Cardiac muscle cell (in vitro differentiated cells and primary cell): ENCODE measurements at places on chromosomes 4 and X. TPM values are rescaled to one million over a fixed set of nuclear protein-coding genes. Genes with fewer than 3 reads are reported as not detected.

- H3K27me3 ChIP-seq: no peaks in the 10 kb centered on the region
- no peaks in the 10 kb centered on the region for H3K36me3 ChIP-seq
- no peak overlapping the region for H3K4me3 ChIP-seq
- H3K4me1 ChIP-seq: no peaks in the 10 kb centered on the region
- H3K27ac ChIP-seq: no peak overlapping the region
Observed at GRCh38 chr4:56123051-56123450, 174.3 kb downstream of the CEP135 start.

GRCh38 chrX:16771483-16772398 lies 14.5 kb upstream of the TXLNG start:
- peaks cover 4% of the 10 kb centered on the region for H3K4me1 ChIP-seq
- H3K36me3 ChIP-seq: no peaks in the 10 kb centered on the region
- H3K27ac ChIP-seq: peak overlapping the region; percentile 89
- no peaks in the 10 kb centered on the region for H3K27me3 ChIP-seq

GRCh38 chrX:115332832-115333231 lies 43.3 kb downstream of the LUZP4 start:
- H3K4me1 ChIP-seq: no peaks in the 10 kb centered on the region
- H3K27me3 ChIP-seq: no peaks in the 10 kb centered on the region
- DNase-seq: no peak

DNA sequence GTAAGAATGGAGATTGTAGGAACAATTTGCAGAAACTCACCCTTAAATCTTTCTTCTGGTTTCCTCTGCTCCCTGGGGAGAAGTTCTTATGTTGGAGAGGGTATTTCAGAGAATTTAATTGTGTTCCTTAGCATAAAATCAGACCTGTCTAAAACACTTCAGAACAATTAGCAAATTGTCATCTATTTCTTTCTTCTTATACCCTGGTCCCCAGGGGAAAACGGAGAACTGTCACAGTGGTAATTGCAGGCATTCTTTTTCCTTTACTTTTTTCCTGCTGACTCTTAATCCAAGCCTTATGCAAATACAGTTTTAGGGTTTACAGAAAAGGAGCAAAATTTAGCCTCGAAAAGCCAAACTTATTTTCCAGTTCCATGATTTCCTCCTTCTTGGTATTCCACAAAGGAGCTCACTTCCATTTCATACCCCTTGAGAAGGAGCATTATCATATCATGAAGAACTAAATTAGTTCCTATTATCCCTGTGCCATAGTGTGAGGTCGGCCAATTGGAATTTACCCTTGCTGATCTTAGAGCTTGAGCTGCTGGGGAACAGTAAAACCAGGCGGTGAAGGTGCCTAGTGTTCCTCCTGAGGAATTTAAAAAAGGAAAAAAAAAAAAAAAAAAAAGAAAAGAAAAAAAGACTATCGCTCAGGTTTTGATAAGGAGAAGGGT lies 173.8 kb downstream of the IL15 start:
- no peaks in the 10 kb centered on the region for H3K4me1 ChIP-seq
- no peaks in the 10 kb centered on the region for H3K36me3 ChIP-seq
- H3K27me3 ChIP-seq: no peaks in the 10 kb centered on the region
- DNase-seq: no peak
- no peak overlapping the region for H3K4me3 ChIP-seq

- no peaks in the 10 kb centered on the region for H3K27me3 ChIP-seq
- H3K27ac ChIP-seq: peak overlapping the region; percentile 51
- H3K4me1 ChIP-seq: peaks cover 3% of the 10 kb centered on the region
- no peaks in the 10 kb centered on the region for H3K36me3 ChIP-seq
Observed at GRCh38 chr4:118941799-118942198, 53.1 kb downstream of the SYNPO2 start.

DNA sequence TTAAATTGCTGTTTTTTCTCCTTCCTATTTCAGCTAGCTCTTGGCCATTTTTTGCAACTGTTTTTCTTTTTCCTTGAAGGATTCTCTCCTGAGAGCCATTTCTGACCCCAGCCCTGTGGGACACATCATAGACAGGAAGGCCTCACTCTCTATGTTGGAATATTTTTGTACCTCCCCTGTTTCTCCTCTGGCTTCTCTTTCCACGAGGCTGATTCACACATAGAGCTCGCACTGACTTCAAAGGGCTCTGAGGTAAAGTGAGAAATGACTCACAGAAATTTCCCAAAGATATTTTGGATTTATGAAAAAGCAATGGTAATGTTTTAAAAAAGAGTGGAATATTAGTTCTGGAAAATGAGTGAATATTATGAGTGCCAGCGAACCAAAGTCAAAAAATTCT lies 181.7 kb upstream of the IGFBP7 start:
- no peaks in the 10 kb centered on the region for H3K36me3 ChIP-seq
- no peak overlapping the region for H3K27ac ChIP-seq
- H3K27me3 ChIP-seq: no peaks in the 10 kb centered on the region
- no peak overlapping the region for H3K4me3 ChIP-seq
- H3K4me1 ChIP-seq: no peaks in the 10 kb centered on the region
- no peak for DNase-seq

- no peak overlapping the region for H3K27ac ChIP-seq
- H3K4me1 ChIP-seq: peaks cover 14% of the 10 kb centered on the region
- no peaks in the 10 kb centered on the region for H3K36me3 ChIP-seq
- no peak overlapping the region for H3K4me3 ChIP-seq
Observed at GRCh38 chr4:98662626-98663225, 4.3 kb upstream of the TSPAN5 start.

GRCh38 chr4:1048773-1049590 lies 37.6 kb downstream of the FGFRL1 start:
- no peak for DNase-seq
- H3K27me3 ChIP-seq: peaks cover 63% of the 10 kb centered on the region
- H3K4me3 ChIP-seq: no peak overlapping the region
- no peaks in the 10 kb centered on the region for H3K4me1 ChIP-seq

GRCh38 chr4:146382194-146382593 lies 139.5 kb downstream of the SLC10A7 start:
- no peak for DNase-seq
- no peaks in the 10 kb centered on the region for H3K36me3 ChIP-seq

DNA sequence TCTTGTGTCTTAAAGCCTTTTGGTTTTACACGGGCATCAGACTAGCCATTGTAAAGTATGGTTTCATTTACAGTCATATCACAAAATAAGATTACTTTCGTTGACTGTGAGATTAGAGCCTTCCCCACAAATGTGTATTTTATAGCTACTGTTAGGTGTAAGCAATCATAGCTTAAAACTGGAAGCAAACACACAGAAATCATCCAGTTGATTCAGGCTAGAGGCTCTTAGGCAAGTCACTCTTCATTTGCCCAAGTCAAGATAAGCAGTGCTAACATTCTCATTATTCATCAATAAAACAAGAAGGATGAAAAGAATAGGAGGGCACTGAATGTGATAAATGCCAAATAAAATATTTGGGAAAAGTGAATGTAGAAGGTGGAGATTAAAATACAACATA lies 448.7 kb upstream of the FAM241A start:
- DNase-seq: no peak
- no peak overlapping the region for H3K4me3 ChIP-seq
- H3K27ac ChIP-seq: no peak overlapping the region
- H3K36me3 ChIP-seq: no peaks in the 10 kb centered on the region
- peaks cover 3% of the 10 kb centered on the region for H3K4me1 ChIP-seq
- no peaks in the 10 kb centered on the region for H3K27me3 ChIP-seq

GRCh38 chrX:130778773-130779172 lies 124.2 kb downstream of the ENOX2 start:
- H3K27me3 ChIP-seq: no peaks in the 10 kb centered on the region
- no peak for DNase-seq
- H3K27ac ChIP-seq: no peak overlapping the region
- H3K4me3 ChIP-seq: no peak overlapping the region
- no peaks in the 10 kb centered on the region for H3K4me1 ChIP-seq

- H3K36me3 ChIP-seq: peaks cover 23% of the 10 kb centered on the region
- H3K4me3 ChIP-seq: no peak overlapping the region
- no peak for DNase-seq
- no peaks in the 10 kb centered on the region for H3K27me3 ChIP-seq
- H3K27ac ChIP-seq: peak overlapping the region; percentile 35
- H3K4me1 ChIP-seq: no peaks in the 10 kb centered on the region
Observed at GRCh38 chr4:10441512-10441911, 15.7 kb downstream of the ZNF518B start.

- no peaks in the 10 kb centered on the region for H3K4me1 ChIP-seq
- H3K27ac ChIP-seq: no peak overlapping the region
- H3K4me3 ChIP-seq: no peak overlapping the region
- DNase-seq: no peak
Observed at GRCh38 chr4:89447543-89447942, 139.9 kb upstream of the GPRIN3 start.

DNA sequence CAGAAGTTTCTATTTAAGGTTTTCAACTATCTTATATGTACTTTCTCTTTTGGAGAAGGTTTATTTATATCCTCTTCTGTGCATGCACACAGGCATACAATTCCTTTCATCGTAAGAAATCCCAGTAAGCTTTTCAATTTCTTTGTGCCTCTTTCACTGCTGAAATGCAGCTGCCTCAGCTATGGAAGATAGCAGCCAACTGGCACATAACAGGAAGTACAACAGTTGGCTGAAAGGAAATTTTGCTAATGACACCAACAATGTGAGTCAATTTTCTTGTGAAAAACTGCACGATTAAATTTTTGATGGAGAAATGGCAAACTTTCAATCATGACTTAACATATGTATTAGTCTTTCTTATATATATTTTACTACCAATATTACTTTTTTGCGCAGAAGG lies 74.5 kb upstream of the PAQR3 start:
- H3K27me3 ChIP-seq: no peaks in the 10 kb centered on the region
- no peaks in the 10 kb centered on the region for H3K36me3 ChIP-seq
- peaks cover 20% of the 10 kb centered on the region for H3K4me1 ChIP-seq
- DNase-seq: peak; percentile 11
- no peak overlapping the region for H3K4me3 ChIP-seq
- peak overlapping the region; percentile 81 for H3K27ac ChIP-seq

- H3K27ac ChIP-seq: no peak within 1 kb of the TSS
- no peaks in the 10 kb centered on the region for H3K4me1 ChIP-seq
- DNase-seq: peak; percentile 80
Observed at GRCh38 chrX:106168107-106168506, at the start of gene PWWP3B. PWWP3B (plus strand) TSS chrX:106168305; CDS start chrX:106205433, 37,128 bp downstream.

GRCh38 chr4:105632599-105632998 lies 75.9 kb downstream of the INTS12 start:
- no peak for DNase-seq
- no peak overlapping the region for H3K4me3 ChIP-seq
- no peak overlapping the region for H3K27ac ChIP-seq
- H3K4me1 ChIP-seq: peaks cover 32% of the 10 kb centered on the region

- no peaks in the 10 kb centered on the region for H3K36me3 ChIP-seq
- no peaks in the 10 kb centered on the region for H3K27me3 ChIP-seq
- H3K27ac ChIP-seq: no peak overlapping the region
- DNase-seq: no peak
- peaks cover 37% of the 10 kb centered on the region for H3K4me1 ChIP-seq
Observed at GRCh38 chr4:113144091-113144490, 94.6 kb downstream of the ANK2 start.

- no peaks in the 10 kb centered on the region for H3K27me3 ChIP-seq
- H3K4me3 ChIP-seq: no peak overlapping the region
- peak; percentile 73 for DNase-seq
- no peaks in the 10 kb centered on the region for H3K36me3 ChIP-seq
Observed at GRCh38 chr4:153655928-153656327, 28.2 kb upstream of the TLR2 start.

- peaks cover 11% of the 10 kb centered on the region for H3K4me1 ChIP-seq
- no peak overlapping the region for H3K4me3 ChIP-seq
- H3K27ac ChIP-seq: peak overlapping the region; percentile 24
- no peaks in the 10 kb centered on the region for H3K36me3 ChIP-seq
- no peaks in the 10 kb centered on the region for H3K27me3 ChIP-seq
Observed at GRCh38 chr4:38190717-38191178, 230.6 kb downstream of the PTTG2 start.

DNA sequence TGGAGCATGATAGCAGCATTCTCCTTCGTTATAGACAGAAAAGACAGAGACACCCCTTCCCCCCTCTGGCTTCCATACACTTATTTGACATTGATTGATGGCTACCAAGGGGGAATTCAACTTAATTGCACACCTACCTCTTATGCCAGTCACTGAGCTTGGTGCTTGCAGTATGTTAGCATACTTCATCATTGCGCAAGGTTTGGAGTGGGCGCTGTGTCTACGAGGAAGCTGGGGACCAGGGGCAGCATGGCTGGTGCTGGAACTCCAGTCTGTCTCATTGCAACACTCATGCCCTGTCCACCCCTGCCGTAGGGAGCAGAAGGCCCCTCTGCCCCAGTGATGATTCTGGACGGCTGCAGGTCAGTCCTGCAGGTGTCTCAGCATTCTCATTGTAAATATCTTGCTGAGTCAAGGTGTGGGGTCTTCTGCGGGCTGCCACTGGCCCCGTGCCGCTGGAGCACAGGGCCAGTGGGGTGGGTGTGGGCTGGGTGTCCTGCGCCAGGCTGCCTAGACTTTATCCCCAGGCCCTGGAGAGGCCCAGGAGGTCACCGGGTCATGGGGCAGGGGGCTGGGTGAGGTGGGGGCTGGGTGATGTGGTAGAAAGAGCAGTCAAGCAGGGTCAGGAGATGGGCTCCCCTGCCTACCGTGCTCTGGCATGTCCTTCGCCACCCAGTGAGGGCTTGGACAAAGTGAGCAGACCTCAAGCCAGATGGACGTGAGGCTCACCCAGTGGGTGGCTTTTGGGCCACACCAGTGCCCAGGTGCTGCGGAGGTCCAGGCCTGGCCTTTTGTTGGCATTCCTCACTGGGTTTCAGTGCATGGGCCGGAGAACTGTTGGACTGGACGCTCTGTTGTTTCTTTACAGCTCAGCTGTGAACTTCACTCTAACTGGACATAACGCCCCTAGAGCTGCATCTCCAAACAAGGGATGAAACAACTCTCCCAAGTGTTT lies 85.5 kb downstream of the PSAPL1 start:
- no peaks in the 10 kb centered on the region for H3K4me1 ChIP-seq
- no peak for DNase-seq
- no peaks in the 10 kb centered on the region for H3K36me3 ChIP-seq

CNKSR2 gene
- 24.4 and 25.3 TPM in 2 replicates for total RNA-seq

DGAT2L6 gene
- total RNA-seq: not detected in 2 replicates

HS3ST1 gene
- 0.09 and 0.35 TPM in 2 replicates for total RNA-seq

BEX2 gene
- 113 and 142 TPM in 2 replicates for total RNA-seq

USP46 gene
- 13.9 and 18.3 TPM in 2 replicates for total RNA-seq

HSFX1 gene
- 4.0 and 5.2 TPM in 2 replicates for total RNA-seq

UGT2B17 gene
- total RNA-seq: not detected in 2 replicates
